ENCODE measurements at places on chromosomes 7 and 10. TPM values are rescaled to one million over a fixed set of nuclear protein-coding genes. Genes with fewer than 3 reads are reported as not detected.

TSPAN33 gene
- 47.1 TPM for total RNA-seq

GRCh38 chr7:17274551-17275245 lies 23.8 kb upstream of the AHR start:
- H3K36me3 ChIP-seq: no peaks in the 10 kb centered on the region
- no peak for DNase-seq

GRCh38 chr10:3237530-3237929 lies 64.9 kb upstream of the PITRM1 start:
- H3K4me1 ChIP-seq: no peaks in the 10 kb centered on the region
- H3K27ac ChIP-seq: no peak overlapping the region
- no peaks in the 10 kb centered on the region for H3K36me3 ChIP-seq
- no peaks in the 10 kb centered on the region for H3K27me3 ChIP-seq
- DNase-seq: no peak
- no peak overlapping the region for H3K4me3 ChIP-seq

DNA sequence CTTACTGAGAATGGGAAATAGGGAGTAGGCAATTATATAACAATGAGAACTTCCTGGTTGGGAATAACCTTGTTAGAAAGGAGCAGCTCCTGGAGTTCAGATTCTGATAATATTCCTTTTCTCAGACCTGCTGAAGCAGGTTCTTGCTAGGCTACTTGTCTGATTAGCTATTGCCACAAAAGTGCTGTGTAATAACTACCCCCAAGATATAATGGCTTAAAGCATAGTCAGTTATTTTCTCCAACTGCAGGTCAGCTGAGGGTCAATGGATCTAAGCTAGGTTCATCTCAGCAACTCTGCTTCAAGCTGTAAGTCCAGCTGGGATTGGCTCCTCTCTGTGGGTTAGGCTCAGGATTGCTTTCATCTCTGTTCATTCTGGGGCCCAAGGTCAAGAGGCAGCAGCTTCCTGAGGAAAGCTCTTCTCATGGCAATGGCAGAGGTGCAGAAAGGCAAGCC lies 9.4 kb upstream of the CNOT4 start:
- H3K4me1 ChIP-seq: no peaks in the 10 kb centered on the region
- H3K27ac ChIP-seq: no peak overlapping the region
- H3K27me3 ChIP-seq: no peaks in the 10 kb centered on the region
- H3K4me3 ChIP-seq: no peak overlapping the region
- DNase-seq: no peak

DNA sequence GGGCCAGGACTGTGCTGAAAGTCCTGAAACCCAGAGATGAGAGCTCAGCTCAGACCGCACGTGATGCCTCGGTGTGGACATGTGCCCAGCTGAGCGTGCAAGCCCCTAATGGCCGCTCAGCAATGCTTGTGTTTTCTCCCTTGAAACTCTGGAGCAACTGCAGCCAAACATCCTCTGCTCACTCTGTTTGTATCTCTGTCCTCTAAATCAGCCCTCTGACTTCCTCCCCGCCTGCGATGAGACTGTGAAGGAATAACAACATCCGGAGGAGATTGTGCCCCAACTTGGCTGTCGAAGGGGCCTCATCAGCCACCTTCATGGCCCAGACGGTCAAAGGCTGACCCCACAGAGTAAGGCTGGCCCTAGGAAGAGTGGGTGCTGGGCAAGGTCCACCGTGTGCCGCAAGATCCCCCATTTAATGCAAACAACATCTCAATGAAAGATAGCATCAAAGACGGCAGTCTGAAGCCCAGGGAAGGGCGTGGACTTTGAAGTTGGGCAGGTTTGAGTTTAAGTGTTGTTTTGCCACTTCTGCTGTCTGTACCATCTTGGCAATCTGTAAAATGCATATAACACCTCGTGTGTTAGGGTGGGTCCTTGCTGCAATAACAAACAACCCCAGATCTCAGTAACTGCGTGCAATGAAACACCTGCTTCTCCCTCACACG lies 39.9 kb downstream of the CALML3 start:
- no peaks in the 10 kb centered on the region for H3K27me3 ChIP-seq
- H3K27ac ChIP-seq: no peak overlapping the region
- H3K4me3 ChIP-seq: no peak overlapping the region
- H3K4me1 ChIP-seq: no peaks in the 10 kb centered on the region

GRCh38 chr7:116240024-116240668 lies 29.8 kb downstream of the TES start:
- no peak for DNase-seq
- H3K27ac ChIP-seq: no peak overlapping the region
- H3K4me1 ChIP-seq: no peaks in the 10 kb centered on the region
- no peaks in the 10 kb centered on the region for H3K36me3 ChIP-seq
- H3K27me3 ChIP-seq: no peaks in the 10 kb centered on the region

DNA sequence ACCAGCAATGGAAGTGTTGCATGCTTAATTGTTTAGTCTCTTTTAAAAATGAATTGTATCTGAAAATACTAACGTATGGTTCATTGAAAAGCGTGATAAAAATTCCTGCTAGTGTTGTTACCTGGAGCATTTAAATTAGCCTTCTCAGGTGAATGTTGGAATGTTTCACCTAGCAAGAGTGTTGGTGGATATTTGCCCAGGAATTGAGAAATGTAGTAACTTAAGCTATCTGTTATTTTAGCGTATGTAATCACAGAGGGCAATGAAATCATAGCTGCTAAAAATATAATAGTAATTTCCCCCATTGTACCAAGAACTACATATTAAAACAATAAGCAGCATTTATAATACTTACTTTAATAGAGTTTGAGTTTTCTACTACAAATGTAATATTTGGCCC lies 166.1 kb upstream of the KIAA1217 start:
- H3K4me1 ChIP-seq: peaks cover 3% of the 10 kb centered on the region
- no peak overlapping the region for H3K4me3 ChIP-seq
- H3K27me3 ChIP-seq: no peaks in the 10 kb centered on the region
- H3K36me3 ChIP-seq: no peaks in the 10 kb centered on the region
- no peak overlapping the region for H3K27ac ChIP-seq

DNA sequence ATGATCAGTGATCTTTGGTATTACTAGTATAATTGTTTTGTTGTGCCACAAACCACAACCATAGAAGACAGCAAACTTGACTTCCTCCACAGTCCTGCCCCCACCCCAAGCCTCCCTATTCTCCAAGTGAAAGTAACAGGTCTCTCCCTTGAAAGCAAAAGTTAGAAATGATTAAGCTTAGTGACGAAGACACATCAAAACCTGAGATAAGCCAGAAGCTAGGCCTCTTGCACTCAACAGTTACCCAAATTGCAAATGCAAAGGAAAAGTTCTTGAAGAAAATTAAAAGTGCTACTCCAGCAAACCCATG lies 7.5 kb downstream of the SAR1A start:
- peaks cover 31% of the 10 kb centered on the region for H3K36me3 ChIP-seq
- no peaks in the 10 kb centered on the region for H3K4me1 ChIP-seq
- H3K4me3 ChIP-seq: no peak overlapping the region
- DNase-seq: no peak
- H3K27me3 ChIP-seq: no peaks in the 10 kb centered on the region
- H3K27ac ChIP-seq: no peak overlapping the region

- no peaks in the 10 kb centered on the region for H3K4me1 ChIP-seq
- no peaks in the 10 kb centered on the region for H3K27me3 ChIP-seq
- DNase-seq: no peak
- no peak overlapping the region for H3K4me3 ChIP-seq
- no peaks in the 10 kb centered on the region for H3K36me3 ChIP-seq
- no peak overlapping the region for H3K27ac ChIP-seq
Measured at GRCh38 chr7:1914743-1915142, 244.7 kb downstream of the ELFN1 start.

- H3K4me1 ChIP-seq: no peaks in the 10 kb centered on the region
- no peak for DNase-seq
Measured at GRCh38 chr7:124570558-124570957, 195.0 kb downstream of the GPR37 start.

GRCh38 chr10:133159950-133160825 lies at the start of gene KNDC1:
Gene KNDC1, plus strand, starts transcription at chr10:133160219. Its CDS starts 249 bp downstream, at chr10:133160468.
- H3K27ac ChIP-seq: no peak within 1 kb of the TSS
- H3K36me3 ChIP-seq: peaks cover 6% of the 10 kb centered on the region

- no peak for DNase-seq
- H3K4me1 ChIP-seq: no peaks in the 10 kb centered on the region
- H3K36me3 ChIP-seq: no peaks in the 10 kb centered on the region
- H3K27me3 ChIP-seq: no peaks in the 10 kb centered on the region
- no peak overlapping the region for H3K4me3 ChIP-seq
- no peak overlapping the region for H3K27ac ChIP-seq
Measured at GRCh38 chr7:94182066-94182465, 177.9 kb upstream of the BET1 start.
